ENCODE measurements at places on chromosomes 7 and 10.
A peak's percentile ranks its signal among the peaks of the same experiment; 100 is the strongest.

DNA sequence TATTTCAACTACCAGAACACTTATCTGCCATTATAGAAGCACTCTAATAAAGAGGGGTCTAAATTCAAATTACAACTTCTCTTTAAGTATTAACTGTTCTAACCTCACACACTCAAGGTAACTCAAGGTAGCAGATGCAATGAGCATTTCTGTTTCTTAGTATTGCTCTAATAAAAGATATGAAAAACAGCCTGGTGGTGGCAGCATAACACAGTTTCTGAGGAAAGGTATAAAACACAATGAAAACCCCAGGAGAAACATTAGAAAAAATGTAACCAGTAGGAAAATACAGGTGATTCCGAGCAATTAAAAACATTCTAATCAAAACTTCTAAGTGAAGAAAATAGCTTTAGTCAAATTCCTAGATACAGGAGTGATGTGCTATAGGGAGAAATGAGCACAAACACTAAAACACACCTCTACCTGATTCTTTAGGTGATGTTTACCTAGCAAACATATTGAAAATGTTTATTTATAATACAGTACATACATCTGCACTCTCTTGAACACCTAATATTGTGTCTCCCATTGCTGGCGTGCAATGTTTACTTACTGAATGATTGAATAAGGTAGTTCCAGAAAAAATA is 3.5 kb downstream of the MKRN1 start:
- no peak for DNase-seq

DNA sequence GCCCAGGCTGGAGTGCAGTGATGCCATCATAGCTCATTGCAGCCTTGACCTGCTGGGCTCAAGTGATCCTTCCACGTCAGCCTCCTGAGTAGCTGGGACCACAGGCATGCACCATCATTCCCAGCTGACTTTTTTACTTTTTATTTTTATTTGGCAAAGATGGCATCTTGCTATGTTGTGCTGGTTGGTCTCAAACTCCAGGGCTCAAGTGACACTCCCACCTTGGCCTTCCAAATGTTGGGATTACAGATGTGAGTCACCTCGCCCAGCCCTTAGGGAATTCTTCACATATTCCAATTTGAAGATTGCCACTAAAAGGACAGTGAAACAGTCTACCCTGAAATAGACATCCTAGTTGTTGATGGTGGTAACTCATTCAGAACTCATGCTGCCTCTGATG is 27.7 kb downstream of the SUGCT start:
- no peak for DNase-seq

DNA sequence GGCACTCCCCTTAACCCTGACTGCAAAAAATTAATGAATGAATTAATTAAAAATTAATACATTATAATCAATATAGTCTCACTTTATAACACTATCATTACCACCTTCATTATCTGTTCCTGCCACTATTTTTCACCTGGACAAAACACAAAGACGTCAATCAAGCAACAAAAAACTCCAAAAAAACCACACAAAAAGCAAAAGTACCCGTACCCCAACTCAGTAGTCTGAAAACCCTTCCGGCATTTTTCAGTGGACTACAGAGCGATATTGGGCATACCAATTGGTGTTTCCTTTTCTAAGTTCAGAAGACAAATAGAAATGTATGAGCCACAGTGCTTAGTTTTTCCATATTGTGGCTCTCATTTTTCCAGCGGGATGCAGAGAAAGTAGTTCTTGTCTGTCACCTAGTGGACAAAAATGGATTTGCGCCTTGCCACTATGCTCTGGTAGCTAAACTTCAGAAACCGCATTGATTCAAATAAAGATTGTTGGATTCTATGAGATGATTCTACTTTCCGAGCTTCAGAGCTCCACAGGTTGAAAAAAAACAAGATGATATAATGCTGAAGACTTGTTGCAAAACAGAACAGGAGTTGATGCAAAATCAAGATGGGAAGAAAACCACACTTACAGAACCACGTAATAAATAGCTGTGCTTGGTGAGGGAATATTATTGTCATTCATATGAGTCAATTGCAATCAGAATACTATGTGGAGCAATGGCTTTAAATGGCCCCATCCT is 50.6 kb upstream of the ITGB1 start:
- peak; percentile 24 for DNase-seq

GRCh38 chr7:101125989-101126650 is 784 bp upstream of the SERPINE1 start:
- no peak for DNase-seq

- DNase-seq = no peak
Measured at GRCh38 chr10:27661514-27662286, 83.9 kb downstream of the MKX start.

DNA sequence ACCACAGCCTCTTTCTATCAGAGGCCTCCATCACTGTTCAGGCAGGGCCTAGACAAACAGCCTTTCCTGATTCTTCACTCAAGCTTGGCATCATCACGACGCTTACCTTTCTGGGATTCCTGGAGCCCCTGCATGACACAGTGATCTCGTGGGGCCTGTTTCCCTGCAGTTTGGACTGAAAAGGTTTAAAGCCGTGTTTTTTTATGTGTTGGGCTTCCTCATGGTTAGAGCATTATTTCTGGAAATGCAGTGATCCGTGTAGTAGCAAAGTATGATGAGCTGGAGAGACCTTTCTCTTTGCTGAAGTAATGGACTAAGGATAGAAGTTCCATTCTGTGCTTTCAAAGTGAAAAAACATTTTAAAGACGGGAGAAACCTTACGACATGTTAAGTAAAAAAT is 169.1 kb downstream of the BMPER start:
- DNase-seq = no peak

DNA sequence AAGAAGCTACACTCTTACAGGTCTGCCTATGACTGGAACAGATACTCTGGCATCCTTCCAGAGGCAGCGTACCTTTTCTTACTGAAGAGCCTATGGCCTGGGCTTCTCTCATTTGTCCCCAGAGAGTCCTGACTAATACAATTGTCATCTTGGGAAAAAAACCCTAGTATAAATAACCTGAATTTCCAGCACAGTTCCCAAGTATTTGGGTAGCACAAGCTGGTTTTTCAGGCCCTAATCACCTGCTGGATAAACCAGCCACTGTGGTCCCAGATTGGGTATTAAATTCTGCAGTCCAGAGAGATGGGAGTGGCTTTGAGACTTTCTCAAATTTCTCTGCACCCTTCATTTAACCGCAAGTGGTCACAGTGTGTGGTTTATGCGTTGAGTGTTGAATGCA is 186.8 kb upstream of the NEBL start:
- DNase-seq = no peak

DNA sequence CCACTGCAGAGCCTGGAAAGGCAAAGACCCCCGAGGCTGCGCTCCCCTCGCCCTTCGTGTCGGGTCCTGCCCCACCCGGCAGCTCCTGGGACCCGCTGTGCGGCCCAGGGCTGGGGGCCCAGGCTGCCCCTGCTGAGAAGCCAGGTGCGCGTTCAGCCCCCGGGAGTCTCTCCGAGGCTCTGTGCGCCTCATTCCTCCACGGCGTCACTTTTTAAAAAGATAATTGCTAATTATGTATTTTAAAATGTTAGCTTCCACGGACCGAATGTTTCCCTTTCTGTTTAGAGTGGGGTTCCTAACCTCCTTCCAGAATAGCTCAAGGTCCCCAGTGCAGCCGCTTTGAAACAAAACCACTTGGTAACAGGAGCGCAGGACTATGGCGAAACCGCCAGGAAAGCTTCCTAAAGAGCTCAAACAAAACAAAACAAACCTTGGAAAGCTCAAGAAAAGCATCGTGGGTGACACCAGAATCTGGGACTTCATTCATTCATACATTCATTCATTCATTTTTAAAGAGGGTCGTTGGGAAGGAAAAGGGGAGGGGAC is 45.6 kb downstream of the PDIA4 start:
- no peak for DNase-seq

DNA sequence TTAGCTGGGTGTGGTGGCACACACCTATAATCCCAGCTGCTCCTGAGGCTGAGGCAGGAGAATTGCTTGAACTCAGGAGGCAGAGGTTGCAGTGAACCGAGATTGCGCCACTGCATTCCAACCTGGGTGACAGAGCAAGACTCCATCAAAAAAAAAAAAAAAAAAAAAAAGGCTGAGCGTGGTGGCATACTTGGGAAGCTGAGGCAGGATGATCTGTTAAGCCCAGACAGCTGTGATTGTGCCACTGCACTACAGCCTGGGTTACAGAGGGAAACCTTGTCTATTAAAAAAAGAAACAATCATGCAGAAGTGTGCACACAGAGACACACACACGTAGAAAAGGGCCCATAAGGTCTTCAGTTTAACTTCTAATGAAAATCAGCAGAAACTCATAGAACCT is 150.6 kb downstream of the TPST1 start:
- DNase-seq = no peak

DNA sequence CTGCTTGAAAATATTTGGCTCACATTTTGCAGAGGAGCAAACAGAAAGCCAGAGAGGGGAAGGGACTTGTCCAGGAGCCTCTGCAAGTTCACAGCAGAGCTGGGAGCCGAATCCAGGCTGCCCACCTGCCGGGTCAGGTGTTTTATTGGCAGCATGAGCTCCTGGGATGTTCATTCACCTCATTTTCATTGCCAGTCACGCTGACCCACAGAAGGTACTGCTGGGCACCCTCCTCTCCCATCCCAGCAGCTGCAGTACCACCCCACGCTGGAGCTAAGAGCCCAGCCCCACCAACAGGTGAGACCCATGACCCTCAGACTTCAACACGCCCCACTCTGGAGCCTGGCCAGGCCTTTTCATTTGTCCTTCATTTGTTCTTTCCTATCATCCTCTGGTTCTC is 102.7 kb downstream of the GRID1 start:
- DNase-seq = no peak

GRCh38 chr7:75652788-75653187 is 86.0 kb downstream of the HIP1 start:
- DNase-seq = no peak

DNA sequence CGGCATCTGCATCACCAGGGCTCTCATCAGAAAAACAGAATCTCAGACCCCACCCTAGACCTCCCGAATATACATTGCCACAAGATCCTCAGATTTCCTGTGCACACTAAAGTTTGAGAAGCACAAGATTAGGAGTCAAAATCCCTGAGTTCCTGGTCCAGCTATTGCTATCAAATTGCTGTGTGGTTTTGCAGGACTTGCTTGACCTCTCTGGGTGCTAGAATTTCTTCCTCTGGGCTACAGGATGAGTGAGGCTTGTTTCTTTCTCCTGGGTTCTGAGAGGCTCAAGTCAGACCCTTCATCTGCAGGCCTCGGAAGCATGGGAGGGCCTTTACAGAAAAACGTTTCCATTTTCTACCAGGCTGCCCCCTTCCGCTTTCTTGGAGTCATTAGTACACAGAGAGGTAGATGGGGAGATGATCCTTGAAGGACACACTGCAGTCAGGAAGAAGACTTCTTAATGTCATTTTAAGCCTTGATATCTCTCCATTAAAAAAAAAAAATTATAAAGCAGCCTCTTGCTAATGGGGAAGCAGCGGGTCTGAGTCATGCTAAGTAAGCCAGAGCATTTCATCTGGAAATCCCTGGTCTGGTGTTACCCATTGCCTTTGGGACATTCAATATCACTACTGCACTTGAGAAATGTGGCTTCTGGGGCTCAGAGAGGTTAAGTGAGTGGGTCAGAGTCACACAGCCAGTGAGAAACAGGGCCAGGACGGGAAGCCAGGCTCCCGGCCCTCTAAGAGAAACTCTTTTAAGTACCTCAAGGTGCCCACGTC is 173.5 kb downstream of the KCNMA1 start:
- DNase-seq = no peak

- no peak for DNase-seq
Measured at GRCh38 chr10:90417476-90418210, 440.2 kb downstream of the HTR7 start.

DNA sequence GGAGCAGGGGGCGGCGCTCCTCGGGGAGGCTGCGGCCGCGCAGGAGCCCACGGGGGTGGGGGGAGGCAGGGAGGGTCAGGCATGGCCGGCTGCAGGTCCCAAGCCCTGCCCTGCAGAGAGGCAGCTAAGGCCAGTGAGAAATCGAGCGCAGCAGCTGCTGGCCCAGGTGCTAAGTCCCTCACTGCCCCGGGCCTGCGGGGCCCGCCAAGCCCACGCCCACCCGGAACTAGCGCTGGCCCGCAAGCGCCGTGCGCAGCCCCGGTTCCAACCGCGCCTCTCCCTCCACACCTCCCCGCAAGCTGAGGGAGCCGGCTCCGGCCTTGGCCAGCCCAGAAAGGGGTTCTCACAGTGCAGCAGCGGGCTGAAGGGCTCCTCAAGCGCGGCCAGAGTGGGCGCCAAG is 28.3 kb upstream of the TES start:
- DNase-seq = no peak

DNA sequence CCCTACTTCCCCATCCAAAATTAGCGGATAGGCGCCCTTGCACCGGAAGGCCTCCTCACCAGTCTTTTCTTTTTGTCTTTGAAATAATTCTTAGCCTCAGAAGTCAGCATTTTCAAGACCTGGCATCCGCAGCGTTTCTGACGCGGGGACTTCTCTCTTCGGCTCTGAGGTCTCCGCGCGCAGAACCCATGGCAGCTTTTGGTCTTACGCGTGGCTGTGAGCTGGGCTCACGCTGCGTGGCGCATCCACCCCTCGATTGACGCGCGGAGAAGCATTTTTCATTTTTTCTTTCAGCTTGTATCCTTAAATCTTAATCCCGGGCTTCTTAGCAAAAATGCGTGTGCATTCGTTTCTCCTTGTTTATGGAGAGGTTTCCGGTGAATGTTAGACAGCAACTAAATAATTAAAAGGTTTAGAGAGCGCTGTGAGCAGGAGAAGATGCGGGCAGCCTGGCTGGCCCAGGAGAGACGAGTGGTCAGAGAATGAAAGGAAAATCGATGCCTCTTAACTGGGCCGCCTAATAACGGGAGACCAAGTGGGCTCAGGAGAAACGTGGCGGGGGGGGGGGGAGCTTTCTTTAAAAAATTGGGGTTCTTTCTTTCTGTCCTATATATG is 2.0 kb upstream of the GATA3 start:
- DNase-seq = no peak

- DNase-seq = no peak
Measured at GRCh38 chr7:117389871-117390270, 37.4 kb downstream of the ASZ1 start.

DNA sequence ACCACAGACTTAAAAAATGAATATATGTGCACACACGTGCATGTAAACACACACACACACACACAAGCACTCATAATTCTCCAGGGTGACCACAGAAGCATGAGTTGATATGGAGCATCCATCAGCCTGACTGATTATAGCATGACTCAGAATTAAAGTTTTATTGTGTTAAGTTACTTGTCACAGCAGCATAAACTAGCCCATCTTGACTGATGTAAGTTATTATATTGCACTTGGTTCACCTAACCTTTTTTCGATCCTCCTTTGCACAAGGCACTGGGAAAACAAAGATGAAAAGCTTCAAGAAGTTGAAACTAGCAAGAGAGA is 18.8 kb upstream of the SLC35G1 start:
- no peak for DNase-seq

DNA sequence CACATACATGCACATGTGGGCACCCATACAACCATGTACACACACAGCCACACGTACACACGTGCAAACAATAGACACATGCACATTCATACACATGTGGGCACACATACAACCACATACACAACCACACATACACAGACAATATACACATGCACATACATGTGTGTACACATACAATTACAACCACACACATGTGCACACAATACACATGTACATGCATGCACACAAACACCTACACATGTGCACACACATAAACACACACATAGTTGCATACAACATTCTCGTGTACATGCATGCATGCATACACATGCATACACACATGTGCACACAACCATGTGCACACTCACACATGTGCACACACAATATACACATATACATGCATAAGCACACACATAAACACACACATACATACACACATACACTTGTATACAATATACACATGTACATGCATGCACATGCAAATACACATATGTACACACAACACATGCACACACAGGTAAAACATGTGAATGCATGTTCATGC is 118.6 kb upstream of the FRMD4A start:
- DNase-seq = no peak

Data from stimulated activated CD4-positive, alpha-beta T cell treated with anti-CD3 and anti-CD28 coated beads, Interleukin-1b, Interleukin-23, amount 100 ng/mL, for 1 hour (primary cell).